ENCODE measurements at places on chromosomes 3 and 15.

GRCh38 chr3:195077611-195078540, 193.1 kb downstream of the XXYLT1 start:
- DNase-seq = no peak

DNA sequence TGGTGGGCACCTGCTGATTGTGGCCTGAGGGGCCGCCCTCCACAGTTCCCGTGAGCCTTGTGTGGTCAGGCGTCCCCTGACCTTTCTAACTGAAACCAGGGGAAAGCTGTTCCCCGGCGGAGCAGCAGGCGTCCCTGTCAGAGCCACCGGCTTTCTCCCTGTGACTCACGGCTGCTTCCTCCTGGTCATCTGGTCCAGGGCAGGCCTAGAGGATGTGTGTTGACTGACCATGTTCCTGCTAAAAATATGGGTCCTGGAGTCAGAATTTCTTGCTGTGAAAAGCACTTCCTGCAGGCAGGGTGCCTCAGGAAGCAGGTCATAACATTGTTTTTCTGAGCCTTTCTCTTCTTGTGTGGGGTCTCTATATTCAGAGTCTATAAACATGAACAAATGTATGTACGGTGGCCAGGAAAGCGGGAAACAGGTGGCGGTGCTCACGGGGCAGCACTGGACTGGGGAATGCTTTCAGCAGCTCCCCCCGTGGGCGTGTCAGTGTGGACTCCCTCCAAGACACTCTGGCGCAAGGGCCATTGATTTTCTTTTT, 38.4 kb upstream of the CGNL1 start:
- no peak for DNase-seq

DNA sequence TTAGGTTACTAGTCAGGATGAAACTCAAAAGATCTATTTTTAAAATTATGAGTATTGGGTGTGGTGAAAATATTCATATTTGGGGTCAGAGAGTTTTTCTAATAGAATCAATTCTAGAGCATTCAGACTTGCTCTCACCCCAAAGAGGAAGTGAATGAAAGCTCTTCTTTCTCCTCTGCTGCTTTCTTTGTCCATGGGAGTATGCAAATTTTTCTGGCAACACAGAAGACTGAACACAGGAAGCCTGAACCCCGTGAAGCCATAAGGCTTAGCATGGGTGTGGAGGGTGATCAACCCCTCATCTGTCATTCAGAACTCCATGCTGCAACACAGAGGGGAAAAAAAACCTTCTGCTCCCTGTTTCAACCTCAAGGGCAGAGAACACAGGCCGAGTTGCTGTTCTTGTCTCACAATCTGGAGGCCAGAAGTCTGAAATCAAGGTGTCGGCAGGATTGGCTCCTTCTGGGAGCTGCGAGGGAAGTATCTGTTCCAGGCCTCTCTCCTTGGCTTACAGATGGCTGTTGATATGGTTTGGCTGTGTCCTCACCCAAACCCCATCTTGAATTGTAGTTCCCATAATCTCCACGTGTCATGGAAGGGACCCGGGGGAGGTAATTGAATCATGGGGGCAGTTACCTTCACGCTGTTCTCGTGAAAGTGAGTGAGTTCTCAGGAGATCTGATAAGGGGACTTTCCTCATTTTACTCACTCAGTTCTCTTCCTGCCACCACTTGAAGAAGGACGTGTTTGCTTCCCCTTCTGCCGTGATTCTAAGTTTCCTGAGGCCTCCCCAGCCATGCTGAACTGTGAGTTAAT, 33.7 kb upstream of the CD47 start:
- no peak for DNase-seq

GRCh38 chr3:53628536-53629401, 134.4 kb downstream of the CACNA1D start:
- no peak for DNase-seq

DNA sequence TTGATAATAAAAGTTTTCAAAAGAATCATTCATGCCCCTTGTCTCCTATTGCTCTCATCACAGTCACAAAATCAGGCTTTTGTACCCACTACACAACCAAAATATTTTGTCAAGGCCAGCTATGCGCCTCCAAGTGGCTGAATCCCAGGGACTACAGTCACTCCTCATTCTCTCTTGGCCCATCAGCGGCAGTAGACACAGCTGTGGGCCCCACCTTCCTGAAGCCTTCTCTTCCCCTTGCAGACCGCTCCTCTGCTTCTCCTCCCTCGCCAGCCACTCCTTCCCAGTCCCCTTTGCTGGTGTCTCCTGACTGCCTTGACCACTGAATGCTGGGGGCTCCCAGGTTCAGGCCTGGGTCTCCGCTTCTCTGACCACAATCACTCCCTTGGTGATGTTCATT, 52.1 kb downstream of the LSM3 start:
- DNase-seq = no peak

GRCh38 chr3:126270145-126270811, 86.9 kb downstream of the KLF15 start:
- peak; percentile 66 for DNase-seq

DNA sequence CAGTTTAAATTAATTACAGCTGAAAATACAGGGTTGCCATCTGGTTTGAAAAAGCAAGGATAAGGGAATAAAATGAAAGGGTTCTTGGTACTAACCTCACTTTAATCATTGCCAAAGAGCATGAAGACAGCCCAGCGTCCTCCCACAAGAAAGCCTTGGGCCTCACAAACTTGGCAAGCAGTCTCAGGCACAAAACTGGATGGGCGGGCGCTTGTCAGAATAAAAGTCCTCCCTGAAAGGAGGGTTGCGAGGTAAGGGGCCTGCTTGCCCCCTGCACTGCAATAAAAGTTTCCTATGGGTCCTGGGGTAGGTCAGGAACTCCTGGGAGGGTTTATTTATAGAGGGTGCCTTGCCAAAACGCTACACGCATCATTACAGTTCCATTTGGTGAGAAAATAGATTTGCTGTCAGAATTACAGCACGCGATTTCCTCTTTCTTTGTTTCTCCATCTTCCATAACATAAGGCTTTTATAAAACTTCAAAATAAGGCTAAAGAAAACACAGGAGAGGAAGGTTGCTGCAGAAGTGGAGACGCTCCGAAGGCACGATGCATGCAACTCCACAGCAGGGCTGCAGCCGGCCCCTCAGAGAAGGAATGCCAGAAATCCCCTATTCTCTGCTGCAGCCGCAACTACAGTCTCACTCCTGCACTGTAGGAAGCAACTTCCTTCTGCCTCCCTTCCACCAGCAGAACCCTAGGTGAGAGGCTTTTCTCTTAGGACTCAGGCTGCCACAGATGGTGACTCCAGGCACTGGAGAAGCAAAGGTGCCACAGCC, 61.3 kb downstream of the VGLL4 start:
- no peak for DNase-seq

GRCh38 chr15:29695489-29696167, 126.6 kb downstream of the TJP1 start:
- peak; percentile 10 for DNase-seq

- peak; percentile 79 for DNase-seq
These were observed 27.6 kb upstream of the RAB7A start for GRCh38 chr3:128698211-128699047.

GRCh38 chr3:21185816-21186314, 565.1 kb downstream of the ZNF385D start:
- no peak for DNase-seq

GRCh38 chr3:167729591-167729990, 5.1 kb downstream of the PDCD10 start:
- DNase-seq = no peak

Measured in DMS53 (cell line).